Cardiac muscle cell (in vitro differentiated cells and primary cell): ENCODE measurements at places on chromosomes 6 and 20.

DNA sequence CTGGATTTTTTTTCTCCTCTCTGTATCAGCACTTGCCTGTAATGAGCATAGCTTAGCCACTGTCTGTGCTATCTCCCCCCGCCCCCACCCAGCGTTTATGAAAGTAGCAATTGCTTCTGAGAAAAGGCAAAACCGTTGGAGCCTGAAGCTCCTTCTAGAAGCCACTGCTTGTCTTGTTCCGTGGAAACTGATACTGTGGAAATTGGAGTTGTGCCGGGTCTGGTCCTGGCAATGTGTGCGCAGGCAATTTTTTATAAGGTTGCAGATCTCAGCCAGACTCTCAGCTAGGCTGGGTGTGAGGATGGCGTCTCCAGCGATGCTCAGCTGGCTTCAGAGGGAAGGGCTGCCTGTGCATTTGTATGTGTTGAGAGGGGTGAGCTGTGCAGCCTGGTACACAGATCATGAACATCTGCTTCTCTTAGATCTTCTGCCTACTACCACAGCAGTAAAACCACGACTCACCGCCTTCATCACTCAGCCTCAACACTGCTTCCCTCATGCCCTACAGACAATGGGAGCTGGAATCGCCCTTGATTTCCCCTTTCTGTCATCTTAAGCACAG is 72.4 kb upstream of the GTSF1L start:
- no peak for DNase-seq

- DNase-seq = no peak
Observed at GRCh38 chr6:134863763-134864510, 86.0 kb downstream of the ALDH8A1 start.

DNA sequence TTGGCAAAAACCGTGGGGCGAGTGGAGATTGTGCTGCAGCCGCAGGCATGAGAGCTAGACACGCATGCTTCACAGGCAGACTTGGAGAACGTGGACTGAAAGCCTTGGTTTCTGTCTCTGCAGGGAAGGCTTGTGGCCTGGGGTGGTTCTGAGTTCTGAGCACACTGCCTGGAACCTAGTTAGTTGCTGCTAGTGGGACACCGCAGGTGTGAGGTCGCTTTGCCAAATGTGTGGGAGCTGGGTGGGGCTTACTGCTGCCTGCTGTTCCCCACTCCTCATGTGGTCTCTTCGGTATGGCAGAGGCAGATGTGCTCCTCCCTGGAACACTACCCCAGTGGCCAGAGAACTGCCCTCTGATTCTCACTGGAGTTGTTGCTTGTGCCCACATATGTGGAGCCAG is 484.0 kb downstream of the MMUT start:
- DNase-seq = no peak

- DNase-seq = no peak
Observed at GRCh38 chr6:169824848-169825557, 73.6 kb downstream of the ERMARD start.

- no peak for DNase-seq
Observed at GRCh38 chr6:118724211-118724610, 72.8 kb upstream of the CEP85L start.
